ENCODE measurements at places on chromosomes 7 and 10. TPM values are rescaled to one million over a fixed set of nuclear protein-coding genes. Genes with fewer than 3 reads are reported as not detected.

Gene ATP5F1C
- total RNA-seq, result 275 TPM

Gene KLF14
- total RNA-seq, result not detected

Gene VGF
- total RNA-seq, result 22.7 TPM

Gene GOLGA7B
- 3.6 TPM for total RNA-seq

Gene SUGCT
- total RNA-seq, result 1.5 TPM

Gene ORAI2
- 31.2 TPM for total RNA-seq

Gene FAM25G
- not detected for total RNA-seq

Gene ATOH7
- 0.34 TPM for total RNA-seq
